ENCODE measurements at places on chromosomes 5 and 9.

DNA sequence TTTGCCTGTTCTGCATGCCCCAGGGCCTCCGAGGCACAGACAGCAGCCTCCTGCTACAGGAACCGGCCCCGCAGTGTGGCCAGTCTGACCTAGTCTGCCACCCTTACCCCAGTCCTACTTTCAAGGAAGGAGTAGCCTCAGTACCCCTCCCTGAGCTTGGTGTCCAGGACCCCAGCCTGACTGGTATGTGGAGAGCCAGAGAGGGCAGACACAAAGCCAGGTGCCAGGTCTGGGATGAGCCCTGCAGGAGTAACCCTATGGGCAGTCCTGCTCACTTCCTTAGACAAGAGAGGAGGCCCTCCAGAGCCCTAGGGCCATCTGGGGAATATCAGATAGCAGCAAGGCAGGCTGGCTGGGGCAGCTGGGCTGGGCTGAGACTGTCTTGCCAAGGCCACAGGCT is 67.8 kb downstream of the NRG2 start:
- no peak for DNase-seq

DNA sequence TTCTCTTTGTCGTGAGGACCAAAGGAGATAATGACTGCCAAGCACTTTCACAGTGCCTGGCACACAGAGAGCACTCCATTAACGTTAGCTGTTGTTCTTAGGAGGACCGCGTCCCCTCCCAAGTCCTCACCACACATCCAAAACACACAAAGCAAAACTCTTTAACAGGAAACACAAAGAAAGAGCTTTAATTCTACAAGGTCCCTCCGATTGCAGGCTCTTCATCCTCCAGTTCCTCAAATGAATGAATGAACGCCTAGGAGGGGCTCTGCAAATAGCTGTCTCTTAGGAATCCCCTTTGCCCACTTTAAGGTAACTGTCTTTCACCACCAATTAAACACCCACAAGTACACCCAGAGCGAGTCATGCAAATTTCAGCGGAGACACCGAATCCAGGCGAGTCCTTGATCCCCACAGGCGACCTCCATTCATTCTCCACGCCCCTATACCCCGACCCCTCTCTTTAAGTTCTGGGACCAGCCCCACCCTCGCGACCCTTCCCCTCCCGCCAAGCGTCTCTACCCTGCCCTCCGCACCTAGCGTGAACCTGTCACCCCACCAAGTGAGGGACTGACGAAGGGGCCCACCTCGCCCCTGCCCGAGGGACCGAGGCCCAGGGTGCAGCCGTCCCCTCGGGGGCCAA is 644 bp downstream of the TSC1 start:
- DNase-seq, result no peak

GRCh38 chr5:142364251-142365145 is 39.7 kb upstream of the SPRY4 start:
- DNase-seq, result peak; percentile 53

DNA sequence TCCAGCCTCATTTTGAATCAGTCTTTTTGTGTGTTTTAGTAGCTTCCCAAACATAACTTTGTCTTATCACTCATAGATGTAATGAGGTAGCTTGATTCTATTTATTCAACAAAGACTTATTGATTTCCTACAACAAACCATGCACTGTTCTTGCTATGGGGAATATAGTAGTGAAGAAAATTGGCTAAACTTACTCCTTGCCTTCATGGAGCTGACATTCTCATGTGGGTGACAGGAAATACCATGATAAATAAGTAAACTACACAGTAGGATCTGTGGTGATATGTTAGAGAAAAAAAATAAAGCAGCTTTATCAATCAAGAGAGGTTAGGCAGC is 255.7 kb upstream of the TNC start:
- no peak for DNase-seq

- no peak for DNase-seq
Observed at GRCh38 chr5:151758141-151758429, 346 bp downstream of the ATOX1 start.

DNA sequence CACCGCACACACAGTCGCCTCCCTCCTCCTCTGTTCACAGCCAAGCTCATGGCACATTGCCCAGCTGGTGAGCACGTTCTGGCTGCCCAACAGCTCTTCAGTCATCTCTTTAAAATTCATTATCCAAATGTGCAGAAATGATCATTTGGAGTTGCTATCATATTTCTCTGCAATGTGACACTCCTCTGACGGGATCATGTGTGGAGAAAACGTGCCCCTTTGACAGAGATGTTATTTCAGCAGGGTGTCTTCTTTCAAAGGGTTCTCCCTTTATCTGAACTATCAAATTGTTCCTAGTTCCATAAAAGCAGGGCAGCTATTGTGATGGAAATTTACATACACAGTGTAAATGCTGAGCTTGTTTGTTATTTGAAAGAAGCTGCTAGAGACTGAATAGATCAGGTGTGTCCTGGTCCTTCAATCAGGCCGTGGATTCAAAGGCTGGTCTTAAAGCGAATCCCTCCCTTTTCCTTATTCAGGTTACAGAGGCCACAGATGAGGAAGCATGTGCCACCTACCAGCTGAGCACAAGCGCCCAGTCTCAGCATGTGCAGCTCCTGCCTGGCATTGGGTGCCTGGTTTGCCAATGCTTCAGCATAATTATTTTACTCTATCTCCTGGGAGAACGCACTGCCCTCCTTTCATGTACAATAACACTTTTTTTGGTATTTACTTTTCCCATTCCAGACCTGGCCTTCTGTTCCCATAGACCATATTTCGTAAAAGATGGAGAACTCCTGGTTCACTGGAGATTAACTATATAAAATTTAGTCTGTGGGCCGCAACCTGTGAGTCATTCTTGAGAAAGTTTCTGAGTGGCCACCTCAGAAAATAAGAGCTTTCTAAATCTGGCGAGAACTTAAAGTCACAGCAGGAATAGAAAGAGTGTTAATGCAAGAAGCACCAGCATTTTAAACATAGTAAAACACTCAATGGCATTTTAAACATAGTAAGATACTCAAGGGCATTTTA is 433.7 kb downstream of the ENC1 start:
- no peak for DNase-seq

GRCh38 chr5:150035139-150035895 is 34.8 kb downstream of the HMGXB3 start:
- no peak for DNase-seq

- no peak for DNase-seq
Observed at GRCh38 chr5:112077180-112077579, 320.2 kb upstream of the NREP start.

All from WTC11 (cell line).